Upper lobe of right lung (tissue), 1 donor: ENCODE measurements at places on chromosomes 5 and 9.

- DNase-seq, result no peak
Observed at GRCh38 chr9:94805585-94805984, 79.1 kb downstream of the AOPEP start.

- DNase-seq, result no peak
Observed at GRCh38 chr9:134877541-134877940, 3.1 kb upstream of the FCN2 start.

GRCh38 chr9:113164536-113165300 is 13.9 kb downstream of the SLC31A2 start:
- DNase-seq, result no peak

GRCh38 chr9:82146677-82147076 is 158.1 kb downstream of the SPATA31D1 start:
- no peak for DNase-seq

GRCh38 chr9:80934095-80934494 is 755.3 kb downstream of the TLE1 start:
- no peak for DNase-seq

- no peak for DNase-seq
Observed at GRCh38 chr5:136042665-136043121, 13.9 kb downstream of the TGFBI start.

DNA sequence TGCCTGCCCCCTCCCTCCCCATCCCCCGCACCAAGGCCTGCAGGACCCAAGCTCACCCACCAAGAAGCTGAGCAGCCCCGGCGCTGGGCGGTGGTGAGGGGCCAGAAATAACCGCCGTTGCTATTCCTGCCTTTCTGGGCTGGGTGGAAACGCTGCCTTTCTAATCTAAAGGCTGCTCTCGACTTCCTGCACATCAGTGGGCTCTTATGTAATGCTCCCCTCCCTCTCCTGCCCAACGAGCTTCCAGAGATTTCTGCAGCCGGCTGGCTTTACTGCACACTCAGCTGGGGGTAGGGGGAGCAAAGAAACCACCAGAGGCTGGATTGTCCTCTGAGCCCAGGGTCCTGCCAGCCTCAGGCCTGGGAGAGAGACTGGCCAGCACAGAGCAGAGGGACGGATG is 6.9 kb upstream of the EGR1 start:
- no peak for DNase-seq

DNA sequence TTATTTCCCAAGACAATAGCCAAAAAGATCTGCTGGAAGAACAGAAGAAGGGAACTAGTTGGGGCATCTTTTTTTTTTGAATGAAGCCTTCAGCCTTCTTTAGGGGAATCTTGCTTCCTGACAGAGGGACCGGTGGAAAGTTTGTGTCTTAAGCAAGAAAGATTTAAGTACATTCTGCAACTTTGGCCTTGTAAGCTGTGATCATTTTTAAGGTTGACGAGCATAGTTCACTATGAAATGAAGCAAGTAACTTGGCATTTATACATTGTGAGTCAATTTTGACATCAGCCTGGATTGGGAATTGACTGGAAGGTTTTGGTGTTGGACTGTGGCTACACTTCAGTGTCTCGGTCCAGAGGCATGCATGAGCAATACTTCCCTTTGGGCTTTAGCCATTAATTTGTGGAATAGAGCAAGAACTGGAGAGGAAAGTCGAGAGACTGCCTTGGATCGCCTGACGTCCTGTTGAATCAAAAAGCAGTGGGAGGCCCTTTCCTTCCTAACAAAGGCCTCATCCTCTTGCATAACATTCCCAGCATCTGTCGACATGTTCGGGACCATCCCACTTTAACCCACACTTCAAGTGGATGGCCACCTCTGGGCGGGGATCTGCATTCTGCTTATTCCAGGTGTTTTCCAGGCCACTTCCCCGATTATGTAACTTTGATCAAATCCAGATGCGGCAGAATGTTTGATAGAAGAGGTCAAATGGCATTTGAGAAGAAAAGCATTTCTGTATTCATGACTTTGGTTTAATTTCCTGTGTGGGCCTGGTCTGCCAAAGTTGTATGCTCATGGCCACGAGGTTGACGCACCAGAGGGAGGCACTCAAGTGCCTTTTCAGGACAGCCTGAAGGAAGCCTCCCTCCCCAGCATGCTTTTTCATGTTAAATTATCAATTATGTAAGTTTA is 12.5 kb downstream of the ABL1 start:
- no peak for DNase-seq
